ENCODE measurements at places on chromosomes 7 and 10. TPM values are rescaled to one million over a fixed set of nuclear protein-coding genes. Genes with fewer than 3 reads are reported as not detected.

Gene GALNT17
- total RNA-seq, result 1.3 TPM

DNA sequence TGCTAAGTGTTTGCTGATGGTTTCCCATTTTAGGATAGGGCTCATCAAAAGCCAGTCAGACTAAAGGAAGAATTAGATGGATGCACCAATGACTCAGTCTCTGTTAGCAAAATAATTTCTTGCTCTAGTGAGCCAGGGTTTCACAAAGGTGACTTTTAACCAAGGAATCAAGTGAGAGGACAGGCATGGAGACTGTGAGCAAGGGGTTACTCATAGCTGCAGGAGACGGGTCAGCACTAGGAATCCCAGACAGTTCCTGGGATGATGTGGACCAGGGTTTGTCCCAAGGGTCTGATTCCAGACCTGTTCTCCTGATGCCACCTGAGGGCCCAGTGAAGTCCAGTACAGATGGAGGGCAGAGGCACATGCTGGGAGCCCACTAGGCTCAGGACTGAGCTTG is 138.1 kb downstream of the NOC3L start:
- no peak for DNase-seq

DNA sequence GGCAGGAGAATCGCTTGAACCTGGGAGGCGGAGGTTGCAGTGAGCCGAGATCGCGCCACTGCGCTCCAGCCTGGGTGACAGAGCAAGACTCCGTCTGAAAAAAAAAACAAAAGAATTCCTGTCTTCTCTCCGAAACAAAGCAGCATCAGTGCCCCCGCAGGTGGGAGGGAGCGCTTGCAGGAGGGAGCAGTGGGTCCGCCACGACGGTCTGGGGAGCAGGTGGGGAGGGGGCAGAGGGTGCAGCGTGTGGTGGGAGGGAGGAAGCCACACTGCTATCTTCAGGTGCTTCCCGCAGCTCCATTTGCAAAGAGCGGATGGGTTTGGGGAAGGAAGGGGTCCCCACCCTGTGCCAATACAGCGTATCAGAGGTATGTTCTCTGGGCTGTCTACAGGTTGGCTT is 31.7 kb downstream of the LIMK1 start:
- no peak for DNase-seq

GRCh38 chr10:122587098-122587760 is 26.7 kb downstream of the DMBT1 start:
- DNase-seq, result no peak

DNA sequence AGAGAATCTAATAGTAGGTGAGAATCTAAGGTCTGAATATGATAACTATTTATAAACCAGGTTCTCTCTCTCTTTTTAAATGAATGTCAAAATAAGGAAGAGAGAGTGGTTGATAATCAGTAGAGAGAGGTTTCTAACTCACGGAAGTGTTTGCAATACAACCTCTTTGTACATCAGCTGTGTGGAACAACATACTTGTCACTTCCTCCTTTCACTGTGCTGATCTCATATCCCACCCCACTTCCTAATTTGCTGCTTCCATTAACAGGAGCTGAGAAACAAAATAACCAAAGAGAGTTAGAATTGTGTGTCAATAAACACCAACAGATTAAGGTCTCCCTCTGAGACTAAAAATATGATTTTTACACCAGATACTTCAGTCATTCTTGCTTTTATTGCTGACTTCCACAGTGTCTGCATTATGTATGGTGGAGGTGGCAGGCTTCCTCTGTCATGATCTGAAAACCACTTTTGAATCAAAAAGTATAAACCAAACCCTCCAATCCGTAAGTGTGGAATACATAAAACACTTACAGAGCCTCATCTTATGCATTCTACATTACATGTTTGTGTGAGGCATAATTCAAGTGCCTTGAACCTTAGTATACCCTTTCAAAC is 25.0 kb downstream of the CACUL1 start:
- no peak for DNase-seq

Gene OPALIN
- total RNA-seq, result not detected

Gene VPS37D
- total RNA-seq, result 2.0 TPM

DNA sequence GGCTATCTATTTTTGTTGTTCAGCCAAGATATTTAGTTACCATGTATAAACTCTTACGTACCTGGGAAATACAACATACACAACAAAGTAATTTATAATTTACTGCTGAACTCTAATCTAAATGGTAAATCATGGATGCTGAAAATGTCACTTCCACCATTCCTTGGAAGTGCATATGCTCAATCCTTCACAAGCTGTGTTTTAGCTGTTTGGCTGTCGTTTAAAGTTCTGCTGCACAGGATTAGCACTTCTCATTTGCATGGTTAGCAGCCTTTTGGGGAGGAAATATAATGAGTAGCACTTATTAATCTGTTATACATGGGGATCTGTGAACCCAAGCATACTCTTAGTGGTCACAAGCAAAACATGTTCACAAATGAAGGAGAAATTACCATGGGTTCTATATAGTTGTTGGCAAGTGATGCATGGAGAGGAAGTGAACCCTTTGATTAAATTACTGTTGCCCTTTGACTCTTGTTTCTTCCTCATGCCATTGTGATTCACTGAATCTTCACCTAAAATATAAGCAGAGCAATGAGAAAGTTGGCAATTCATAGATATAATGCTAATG is 18.5 kb downstream of the PIK3CG start:
- no peak for DNase-seq

Gene HTRA1
- total RNA-seq, result 26.9 TPM

Gene OR13A1
- total RNA-seq, result not detected

- DNase-seq, result peak; percentile 18
Measured at GRCh38 chr10:3761904-3762303, 23.1 kb downstream of the KLF6 start.

Gene TWIST1
- 0.77 TPM for total RNA-seq

DNA sequence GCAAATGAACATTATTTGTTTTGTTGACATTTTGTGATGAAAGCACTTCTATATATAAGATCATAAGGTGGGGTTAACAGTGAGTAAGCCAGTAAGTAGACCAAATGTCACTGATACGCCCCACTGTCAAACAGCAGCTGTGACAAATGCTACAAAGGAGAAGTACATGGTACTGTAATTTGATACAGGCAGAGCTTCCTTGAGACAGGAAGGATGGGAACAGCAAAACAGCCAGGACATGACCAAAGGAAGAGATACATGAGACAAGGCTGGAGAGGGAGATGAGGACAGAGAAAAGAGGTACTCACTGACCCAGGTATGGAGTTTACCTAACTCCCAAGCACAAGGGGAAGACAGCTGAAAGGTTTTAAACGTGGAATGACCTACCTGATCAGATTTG is 127.0 kb downstream of the SRPK2 start:
- DNase-seq, result no peak

- no peak for DNase-seq
Measured at GRCh38 chr10:15197276-15197675, 28.8 kb upstream of the NMT2 start.

- DNase-seq, result peak; percentile 32
Measured at GRCh38 chr10:78802866-78803265, 265.9 kb upstream of the ZMIZ1 start.

DNA sequence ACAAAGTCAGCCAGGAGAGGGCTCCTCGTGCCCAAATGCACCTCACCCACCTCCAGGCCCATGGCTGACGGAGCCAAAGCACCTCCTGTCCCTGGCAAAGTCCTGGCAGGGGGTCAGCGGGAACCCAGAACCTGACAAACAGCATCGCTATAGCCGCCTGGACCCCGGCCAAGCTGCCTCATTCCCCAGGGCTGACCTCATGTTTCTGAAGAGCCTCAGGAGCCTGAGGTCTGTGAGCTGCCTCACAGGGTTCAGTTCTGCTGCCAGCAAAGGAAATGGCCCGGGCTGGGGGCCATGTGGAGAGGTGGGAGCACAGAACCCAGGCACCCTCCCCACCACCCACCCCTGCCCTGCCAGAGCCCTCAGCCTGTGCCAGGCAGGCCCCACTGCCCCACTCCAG is 4.2 kb upstream of the NANOS1 start:
- DNase-seq, result no peak
